ENCODE measurements at places on chromosomes 2 and 18.

DNA sequence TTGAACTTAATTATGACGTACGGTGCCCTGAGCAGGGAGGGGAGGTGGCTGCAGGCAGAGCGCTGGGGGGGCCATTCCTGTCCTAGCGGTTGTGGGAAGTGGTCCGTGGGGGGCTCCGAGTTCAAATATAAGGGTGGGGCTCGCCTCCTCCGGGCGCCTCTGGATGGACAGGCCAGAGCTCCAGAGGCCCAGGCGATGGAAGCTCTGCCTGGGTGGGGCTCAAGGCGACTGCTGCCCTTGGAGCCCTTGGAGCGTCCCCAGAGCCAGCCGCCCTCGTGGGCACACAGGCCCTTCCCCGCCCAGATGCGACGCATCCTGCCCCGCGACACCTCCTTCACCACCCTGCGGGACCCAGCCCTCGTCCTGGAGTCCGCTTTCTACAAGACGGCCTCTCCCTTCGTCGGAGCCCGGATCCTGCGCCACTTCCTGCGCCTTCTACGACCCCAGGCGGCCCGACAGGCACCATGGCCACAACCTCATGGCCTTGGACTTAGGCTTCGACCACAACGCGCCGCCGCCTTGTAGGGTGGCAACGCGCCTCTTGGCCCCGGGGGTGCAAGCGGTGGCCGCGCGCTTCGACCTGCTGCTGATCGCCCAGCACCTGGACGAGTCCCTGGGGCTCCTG is 10.5 kb downstream of the AQP12B start:
- DNase-seq, result no peak

- no peak for DNase-seq
Observed at GRCh38 chr18:61854578-61855448, 38.0 kb downstream of the RNF152 start.

DNA sequence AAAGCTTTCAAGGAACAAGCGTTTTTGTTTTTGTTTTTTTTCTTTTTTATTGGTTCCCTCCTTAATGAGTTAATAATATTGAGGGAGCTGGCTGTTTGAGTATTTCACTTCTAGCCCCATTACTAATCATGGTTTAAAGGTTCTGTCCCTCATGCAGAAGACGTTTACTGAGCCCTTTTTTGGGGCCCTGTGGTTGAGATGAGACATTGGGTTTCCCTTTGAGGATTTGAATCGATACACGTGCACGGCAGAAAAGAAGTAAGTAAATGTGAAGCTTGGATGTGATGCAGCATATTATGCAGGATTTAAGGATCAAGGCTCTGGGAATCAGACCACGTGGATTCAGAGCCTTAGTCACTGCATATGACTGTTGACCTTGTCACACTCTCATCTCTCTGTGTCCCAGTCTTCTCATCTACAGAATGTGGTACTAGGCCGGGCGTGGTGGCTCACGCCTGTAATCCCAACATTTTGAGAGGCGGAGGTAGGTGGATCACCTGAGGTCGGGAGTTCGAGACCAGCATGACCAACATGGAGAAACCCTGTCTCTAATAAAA is 1.0 kb upstream of the CHST10 start:
- DNase-seq, result no peak

- no peak for DNase-seq
Observed at GRCh38 chr2:96601382-96602292, 36.5 kb downstream of the KANSL3 start.

GRCh38 chr2:39335930-39336329 is 92.2 kb upstream of the CDKL4 start:
- DNase-seq, result no peak

DNA sequence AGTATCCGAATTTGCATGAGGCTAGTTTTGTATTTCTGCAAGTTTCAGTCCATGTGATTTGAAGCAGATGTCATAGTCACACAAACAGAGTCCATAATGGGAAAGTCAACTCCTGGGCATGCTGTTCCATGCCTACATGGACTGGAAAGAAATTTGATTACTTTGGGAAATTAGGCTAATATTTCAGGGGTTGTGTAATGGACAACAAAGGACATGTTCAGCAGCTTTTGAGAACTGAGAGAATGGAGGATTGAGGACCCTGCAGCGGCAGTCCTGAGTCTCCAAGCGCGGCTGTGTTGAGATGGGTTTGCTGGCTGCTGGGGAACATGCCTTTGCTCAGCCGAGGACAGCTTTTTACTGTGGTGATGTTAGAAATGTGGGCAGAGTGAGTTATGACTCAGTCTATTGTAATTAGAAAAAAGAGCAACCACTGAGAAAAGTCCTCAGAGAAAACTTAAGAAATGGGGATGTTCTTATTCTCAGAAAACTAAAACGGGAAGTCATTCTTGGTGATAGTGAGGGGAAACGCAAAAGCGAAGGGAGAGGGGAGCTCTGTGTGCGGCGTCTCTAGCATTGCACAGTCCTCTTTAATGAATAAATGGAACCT is 149.2 kb downstream of the FAM210A start:
- peak; percentile 51 for DNase-seq

DNA sequence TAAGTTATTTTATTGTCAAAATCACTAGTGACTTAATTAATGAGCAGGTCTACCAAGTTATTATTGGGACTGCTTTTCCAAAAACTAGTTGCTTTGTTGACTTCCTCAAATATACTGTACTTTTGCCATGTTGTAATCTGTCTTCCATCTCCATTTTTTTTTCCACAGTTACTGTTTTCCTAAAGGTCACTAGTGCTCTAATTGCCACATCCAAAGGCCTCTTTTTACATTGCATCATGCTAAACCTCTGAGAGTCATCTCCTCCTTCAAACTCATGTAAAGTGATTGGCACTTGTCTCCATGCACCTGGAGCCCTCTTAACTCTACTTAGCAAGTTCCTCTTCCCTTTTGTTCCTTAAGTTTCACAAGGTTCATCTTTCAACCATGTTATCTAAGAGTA is 11.8 kb downstream of the PMAIP1 start:
- DNase-seq, result no peak

DNA sequence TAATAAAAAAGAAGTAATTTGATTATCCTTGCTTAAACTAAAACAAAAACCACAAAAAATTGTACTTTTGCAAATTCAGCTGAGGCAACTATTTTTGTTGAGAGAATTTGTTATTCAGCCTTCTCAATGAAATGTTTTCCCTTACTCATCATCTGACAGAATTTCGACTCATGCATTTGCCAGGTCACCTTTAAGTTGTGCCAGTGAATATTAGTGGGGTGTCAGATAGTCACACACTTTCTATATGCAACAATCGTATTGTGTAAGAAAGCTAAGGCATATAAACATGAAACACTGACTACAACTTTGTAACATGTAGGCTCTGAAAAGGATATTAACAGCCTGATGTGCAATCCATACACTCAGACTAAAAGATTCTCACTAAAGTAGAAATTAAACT is 1653.1 kb upstream of the SLC39A10 start:
- no peak for DNase-seq

GRCh38 chr2:170812710-170813600 is 3.7 kb upstream of the GAD1 start:
- no peak for DNase-seq
